ENCODE measurements at places on chromosomes 5 and 9.

- DNase-seq = no peak
Measured at GRCh38 chr5:42811591-42812446, at the start of gene SELENOP. Gene SELENOP (minus strand): TSS chr5:42811892. CDS start chr5:42808353, 3,539 bp downstream.

DNA sequence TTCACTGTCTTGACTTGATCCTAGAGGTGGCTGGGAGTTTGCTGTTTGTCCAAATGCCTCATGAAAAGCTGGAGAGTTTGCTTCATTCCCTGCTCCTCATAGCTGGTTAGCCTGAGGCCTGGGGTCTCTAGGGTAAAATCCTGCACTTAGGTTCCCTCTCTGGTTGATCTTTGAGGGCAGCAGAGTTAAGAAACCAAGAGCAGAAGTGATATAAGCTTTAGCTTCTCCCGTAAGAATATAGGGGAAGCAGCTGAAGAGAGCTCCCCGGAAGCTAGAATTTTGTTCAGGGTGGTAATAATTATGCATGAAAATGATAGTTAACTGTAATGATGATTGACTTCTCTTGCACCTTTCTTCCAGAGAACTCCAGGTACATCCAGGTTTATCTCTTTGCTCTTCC, 1.4 kb downstream of the FAM53C start:
- DNase-seq = no peak

DNA sequence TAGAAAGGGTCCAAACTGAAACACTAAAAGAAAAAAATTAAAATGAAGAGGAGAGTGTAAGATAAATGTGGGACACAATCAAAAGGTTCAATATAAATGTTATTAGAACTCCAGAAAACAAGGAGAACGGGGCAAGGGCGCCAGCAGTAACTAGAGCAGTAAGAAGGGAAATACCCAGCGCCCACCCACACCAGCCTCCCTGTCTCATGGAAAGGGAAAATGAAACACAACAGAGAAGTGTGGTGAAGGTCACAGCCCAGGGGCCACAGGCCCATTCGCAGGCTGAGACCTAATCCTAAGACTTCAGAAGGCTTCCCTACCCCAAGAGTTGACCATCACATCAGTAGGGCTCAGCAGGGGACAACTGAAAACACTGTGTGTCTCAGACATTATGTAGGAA, 45.8 kb upstream of the CLK4 start:
- peak; percentile 33 for DNase-seq

GRCh38 chr9:95570646-95571045, 53.9 kb upstream of the PTCH1 start:
- DNase-seq = no peak

GRCh38 chr5:158684469-158684868, 415.2 kb downstream of the EBF1 start:
- no peak for DNase-seq

DNA sequence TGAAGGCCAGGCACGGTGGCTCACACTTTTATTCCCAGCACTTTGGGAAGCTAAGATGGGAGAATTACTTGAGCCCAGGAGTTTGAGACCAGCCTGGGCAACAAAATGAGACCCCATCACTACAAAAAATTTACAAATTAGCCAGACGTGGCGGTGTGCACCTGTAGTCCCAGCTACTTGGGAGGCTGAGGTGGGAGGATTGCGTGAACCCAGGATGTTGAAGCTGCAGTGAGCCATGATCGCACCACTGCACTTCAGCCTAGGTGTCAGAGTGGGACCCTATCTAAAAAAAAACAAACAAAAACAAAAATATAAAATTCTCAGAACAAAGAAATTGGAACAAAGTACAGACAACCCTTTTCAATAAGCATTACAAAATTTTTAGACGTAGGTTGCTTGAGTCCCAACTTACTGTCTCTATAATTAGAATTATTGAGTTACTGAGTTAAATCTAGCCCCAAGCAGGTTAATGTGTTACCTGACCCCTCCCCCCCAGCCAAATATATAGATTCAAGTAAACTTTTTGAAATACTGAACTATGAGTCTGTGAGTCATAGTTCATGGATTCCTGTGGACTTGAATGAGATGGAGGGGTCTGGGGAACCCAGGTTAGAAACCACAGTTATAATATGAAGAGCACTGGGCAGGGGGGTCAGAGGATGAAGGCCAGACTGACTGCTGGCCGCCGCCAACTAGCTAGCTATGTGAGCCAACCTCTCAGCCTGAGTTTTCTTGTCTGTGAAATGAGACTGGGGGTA, 173.1 kb downstream of the AOPEP start:
- DNase-seq = no peak

- DNase-seq = no peak
Measured at GRCh38 chr5:10593531-10594181, 29.8 kb downstream of the ANKRD33B start.

DNA sequence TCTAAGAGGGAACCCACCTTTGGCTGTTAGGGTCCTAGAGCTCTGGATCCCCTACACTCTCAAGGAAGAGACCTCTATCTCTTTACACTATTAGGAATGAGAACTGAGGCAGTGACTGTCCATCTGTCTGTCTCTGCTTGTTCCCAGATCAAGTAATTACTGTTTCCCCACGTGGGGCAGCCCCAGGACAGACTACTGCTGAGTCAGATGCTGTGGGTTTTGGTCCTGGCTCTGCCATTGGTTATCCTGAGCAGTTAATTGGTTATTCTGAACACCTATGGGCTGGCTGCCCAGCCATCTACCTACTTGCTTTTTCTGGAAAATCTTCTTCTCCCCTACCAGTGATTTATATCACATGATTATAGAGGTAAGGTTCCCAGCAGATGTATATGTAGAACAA, 33.3 kb downstream of the FBXO10 start:
- DNase-seq = peak; percentile 7

GRCh38 chr9:90805006-90805996, 3.7 kb downstream of the SYK start:
- no peak for DNase-seq

GRCh38 chr5:134798468-134798867, 39.9 kb downstream of the DDX46 start:
- DNase-seq = no peak

GRCh38 chr9:78214492-78214891, 21.4 kb upstream of the CEP78 start:
- DNase-seq = no peak

GRCh38 chr9:72464857-72465592, 56.4 kb upstream of the TMC1 start:
- DNase-seq = no peak

DNA sequence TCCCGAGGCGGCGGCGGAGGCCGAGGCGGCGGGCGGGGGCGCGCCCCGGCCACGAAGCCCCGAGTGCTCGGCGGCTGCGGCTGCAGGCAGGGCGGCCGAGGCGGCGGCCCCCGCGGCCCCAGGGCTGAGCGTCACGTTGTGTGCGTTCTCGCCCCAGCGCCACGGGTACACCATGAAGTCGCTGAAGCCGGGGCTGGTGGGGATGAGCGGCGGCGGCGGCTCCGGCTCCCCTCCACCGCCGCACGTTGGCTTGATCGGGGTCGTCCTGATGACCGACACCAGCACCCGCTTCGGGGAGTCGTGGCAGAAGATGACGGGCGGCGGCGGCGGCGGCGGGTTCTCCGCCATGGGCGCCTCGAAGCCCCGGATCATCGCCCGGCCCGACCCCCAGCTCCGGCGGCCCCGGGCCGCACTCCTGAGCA, 498 bp downstream of the ZNF367 start:
- peak; percentile 55 for DNase-seq

DNA sequence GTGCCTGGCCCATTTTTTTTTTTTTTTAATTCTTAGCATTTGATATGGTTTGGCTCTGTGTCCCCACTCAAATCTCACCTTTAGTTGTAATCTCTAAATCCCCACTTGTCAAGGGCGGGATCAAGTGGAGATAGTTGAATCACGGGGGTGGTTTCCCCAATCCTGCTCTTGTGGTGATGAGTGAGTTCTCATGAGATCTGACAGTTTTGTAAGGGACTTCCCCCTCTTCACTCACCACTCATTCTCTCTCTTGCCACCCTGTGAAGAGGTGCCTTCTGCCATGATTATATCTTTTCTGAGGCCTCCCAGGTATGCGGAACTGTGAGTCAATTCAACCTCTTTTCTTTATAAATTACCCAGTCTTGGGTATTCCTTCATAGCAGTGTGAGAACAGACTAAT, 27.2 kb downstream of the NDUFAF2 start:
- peak; percentile 70 for DNase-seq

DNA sequence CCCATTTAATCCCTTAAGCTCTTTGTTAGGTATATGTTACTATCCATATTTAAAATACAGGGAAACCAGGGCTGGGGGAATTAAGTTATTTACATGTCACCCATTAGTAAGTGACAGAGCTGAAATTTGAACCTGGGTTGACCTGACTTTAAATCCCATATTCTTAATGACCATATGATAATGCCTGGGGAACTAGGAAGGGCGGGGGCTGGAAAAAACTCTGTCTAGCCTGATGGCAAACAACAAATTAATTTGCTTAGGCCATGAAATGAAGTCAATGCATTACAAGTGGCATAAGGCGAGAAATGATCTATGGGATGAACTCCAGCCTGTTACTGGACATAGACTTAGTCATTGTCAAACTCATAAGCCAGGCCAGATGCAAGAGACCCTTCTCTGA, 325.7 kb upstream of the WWC1 start:
- no peak for DNase-seq

- no peak for DNase-seq
Measured at GRCh38 chr9:119179701-119180100, 189.5 kb downstream of the BRINP1 start.

GRCh38 chr9:112844771-112845542, 45.7 kb downstream of the SLC46A2 start:
- DNase-seq = peak; percentile 86

GRCh38 chr5:163604013-163604412, 98.6 kb downstream of the MAT2B start:
- DNase-seq = no peak

DNA sequence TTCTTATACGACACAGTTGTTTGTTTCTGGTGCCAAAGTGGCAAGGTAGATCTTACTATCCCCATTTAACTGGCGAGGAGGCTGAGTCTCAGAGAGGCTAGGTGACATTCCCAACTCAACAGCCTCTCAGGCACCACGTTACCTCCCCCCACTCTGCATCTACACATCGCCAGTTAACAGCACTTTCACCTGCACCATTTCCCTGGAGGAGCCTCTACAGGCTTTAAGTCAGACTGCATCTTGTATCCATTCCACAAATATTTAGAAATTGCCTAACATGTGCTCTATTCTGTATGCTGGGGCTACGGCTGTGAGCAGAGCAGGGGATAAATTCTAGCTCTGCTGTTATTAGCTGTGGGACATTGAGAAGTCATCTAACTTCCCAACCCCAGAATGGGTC, 168.6 kb downstream of the INSYN2B start:
- no peak for DNase-seq

- DNase-seq = no peak
Measured at GRCh38 chr5:169071-169727, 22.1 kb upstream of the LRRC14B start.

GRCh38 chr9:121340676-121341392, 29.2 kb downstream of the STOM start:
- no peak for DNase-seq

DNA sequence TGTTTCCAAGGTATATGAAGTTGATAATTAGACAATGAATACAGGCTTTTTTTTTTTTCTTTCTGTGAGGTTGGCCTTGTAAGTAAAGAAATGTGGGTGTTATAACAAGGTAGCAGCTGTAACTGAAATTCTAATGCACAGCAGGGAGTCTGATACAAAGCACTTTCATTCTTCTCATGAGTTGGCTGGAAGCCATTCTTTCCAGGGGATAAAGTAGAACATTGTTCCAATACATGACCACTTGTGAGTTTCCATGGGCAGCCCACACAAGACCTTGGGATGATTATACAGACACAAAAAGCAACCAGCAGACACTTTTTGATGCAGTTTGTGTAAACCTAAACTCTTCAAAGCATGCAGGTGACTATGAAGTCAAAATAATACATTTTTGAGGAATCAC, 1785.9 kb upstream of the WWC1 start:
- DNase-seq = no peak

DNA sequence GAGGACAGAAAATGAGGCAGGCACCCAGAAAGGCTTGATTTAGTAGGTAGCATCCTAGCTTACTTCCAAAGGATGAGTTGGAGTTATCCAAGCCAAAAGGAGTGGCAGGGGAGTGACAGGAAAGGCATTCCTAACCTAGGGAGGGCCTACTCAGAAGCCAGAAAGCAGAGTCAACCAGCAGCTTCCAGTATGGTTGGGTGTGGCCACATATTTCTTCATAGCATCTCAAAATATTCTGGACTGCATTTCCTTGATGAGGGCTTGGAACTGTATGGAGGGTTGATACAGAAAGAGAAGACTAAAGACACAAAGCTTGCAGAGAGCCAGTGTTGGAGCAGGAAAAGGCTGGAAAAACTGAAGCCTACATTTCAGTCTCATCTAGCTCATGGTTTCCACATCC, 656.8 kb upstream of the DMAC1 start:
- DNase-seq = no peak

- no peak for DNase-seq
Measured at GRCh38 chr5:152427721-152428120, 22.6 kb upstream of the NMUR2 start.

GRCh38 chr5:8349855-8350254, 480.9 kb downstream of the MTRR start:
- DNase-seq = no peak

DNA sequence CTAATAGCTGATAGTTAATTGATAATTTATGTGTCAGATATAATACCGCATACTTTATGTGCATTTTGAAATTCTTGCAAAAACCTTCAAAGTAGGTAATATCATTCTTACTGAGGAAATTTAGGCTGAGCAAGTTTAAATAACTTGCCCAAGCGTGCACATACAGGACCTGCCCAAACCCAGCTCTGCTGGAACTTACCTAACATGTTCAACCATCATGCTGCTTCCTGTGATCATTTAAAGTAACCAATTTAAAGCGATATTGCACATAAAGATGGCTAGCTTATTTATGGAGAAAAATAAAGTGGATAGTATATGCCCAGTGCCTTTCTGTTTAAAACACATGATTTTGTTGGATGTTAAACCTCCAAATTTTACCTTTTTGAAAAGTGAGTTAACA, 4.3 kb downstream of the FAM174A start:
- DNase-seq = no peak

- no peak for DNase-seq
Measured at GRCh38 chr5:144484124-144484897, 313.6 kb downstream of the KCTD16 start.

- peak; percentile 64 for DNase-seq
Measured at GRCh38 chr5:111627862-111628261, 115.5 kb upstream of the STARD4 start.

DNA sequence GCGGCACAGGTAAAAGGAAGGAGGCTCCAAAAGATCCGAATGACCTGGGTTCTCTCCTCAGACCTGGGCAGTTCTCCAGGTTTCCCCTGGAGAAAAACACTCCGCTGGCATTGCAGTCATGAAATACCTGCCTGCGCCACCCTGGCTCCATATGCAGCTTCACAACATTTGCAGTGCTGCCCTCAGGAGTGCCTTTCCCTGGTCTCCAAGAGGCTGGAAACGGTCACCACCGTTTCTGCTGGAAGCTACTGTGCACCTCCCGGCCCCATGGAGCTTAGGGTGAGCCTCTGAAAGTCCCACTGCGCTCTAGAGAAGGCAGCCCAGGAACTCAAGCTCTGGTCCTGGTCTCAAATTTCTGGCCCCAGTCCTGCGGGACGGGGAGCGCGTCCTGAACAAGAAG, 670 bp downstream of the UGT3A1 start:
- no peak for DNase-seq

- DNase-seq = peak; percentile 74
Measured at GRCh38 chr5:151315998-151316597, 12.5 kb upstream of the SLC36A3 start.
